ENCODE measurements at places on chromosomes 6 and 20. TPM values are rescaled to one million over a fixed set of nuclear protein-coding genes. Genes with fewer than 3 reads are reported as not detected.

- no peak overlapping the region for H3K27ac ChIP-seq
- H3K27me3 ChIP-seq = no peaks in the 10 kb centered on the region
- no peaks in the 10 kb centered on the region for H3K36me3 ChIP-seq
- DNase-seq = no peak
- no peak overlapping the region for H3K4me3 ChIP-seq
Observed at GRCh38 chr20:25421102-25421501, 13.6 kb downstream of the GINS1 start.

GRCh38 chr6:14444295-14444972 lies 326.9 kb downstream of the CD83 start:
- DNase-seq = no peak
- H3K27me3 ChIP-seq = no peaks in the 10 kb centered on the region
- H3K4me3 ChIP-seq = no peak overlapping the region
- H3K4me1 ChIP-seq = peaks cover 10% of the 10 kb centered on the region

DNA sequence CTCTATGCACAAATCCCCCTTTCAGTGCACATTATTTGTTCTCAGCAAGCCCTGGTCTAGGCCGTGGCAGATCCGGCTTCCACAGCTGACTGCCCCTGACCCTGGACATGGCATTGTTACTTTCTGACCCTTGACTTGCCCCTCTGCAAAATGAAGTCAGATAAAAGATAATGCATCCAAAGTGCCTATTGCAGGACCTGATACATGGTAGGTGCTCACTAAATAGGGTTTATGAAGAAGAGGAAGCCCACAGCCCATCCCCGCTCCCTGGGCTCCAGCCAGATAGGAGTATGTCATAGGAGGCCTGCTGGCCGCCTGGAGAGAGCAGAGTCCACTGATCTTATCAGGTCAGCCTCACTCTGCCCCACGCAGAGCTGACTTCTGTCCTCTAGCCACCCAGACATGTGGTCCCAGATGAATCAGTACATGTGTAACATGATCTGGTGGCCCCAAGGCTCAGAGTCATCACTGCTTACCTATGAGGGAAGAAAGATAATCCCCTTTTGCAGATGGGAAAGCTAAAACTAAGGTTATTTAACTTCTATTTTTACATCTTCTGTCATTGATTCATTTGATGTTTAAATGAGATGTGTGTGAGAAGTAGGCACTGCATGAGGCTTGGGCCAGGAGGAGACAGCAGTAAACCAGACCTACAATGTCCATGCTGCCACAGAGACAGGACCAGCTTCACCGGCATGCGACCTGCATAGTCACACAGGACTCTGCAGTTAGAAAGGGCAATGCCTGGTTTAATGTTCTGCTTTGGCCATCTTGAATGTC lies 20.4 kb downstream of the MAFB start:
- no peak overlapping the region for H3K27ac ChIP-seq
- no peak overlapping the region for H3K4me3 ChIP-seq
- no peak for DNase-seq

DNA sequence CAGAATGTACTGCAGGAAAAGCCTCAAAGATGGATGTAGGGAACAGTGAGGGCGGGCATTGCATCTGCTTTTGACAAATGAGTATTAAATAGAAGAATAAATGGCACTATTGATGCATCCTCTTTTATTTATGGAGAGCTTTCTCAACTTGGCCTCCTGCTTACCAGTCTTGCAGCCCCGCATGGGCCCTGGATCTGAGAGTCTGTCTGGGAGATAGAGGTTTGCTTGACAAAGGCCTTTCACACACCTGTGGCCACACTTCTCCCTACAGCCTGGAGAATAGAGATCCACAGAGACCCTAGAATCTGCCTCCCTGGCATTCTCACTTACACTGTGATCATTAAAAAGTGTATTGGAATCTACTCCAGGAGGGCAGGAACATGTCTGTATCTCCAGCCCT lies 203.8 kb upstream of the CDH4 start:
- H3K27ac ChIP-seq = no peak overlapping the region
- H3K36me3 ChIP-seq = no peaks in the 10 kb centered on the region
- no peak overlapping the region for H3K4me3 ChIP-seq
- H3K27me3 ChIP-seq = no peaks in the 10 kb centered on the region
- DNase-seq = no peak

DNA sequence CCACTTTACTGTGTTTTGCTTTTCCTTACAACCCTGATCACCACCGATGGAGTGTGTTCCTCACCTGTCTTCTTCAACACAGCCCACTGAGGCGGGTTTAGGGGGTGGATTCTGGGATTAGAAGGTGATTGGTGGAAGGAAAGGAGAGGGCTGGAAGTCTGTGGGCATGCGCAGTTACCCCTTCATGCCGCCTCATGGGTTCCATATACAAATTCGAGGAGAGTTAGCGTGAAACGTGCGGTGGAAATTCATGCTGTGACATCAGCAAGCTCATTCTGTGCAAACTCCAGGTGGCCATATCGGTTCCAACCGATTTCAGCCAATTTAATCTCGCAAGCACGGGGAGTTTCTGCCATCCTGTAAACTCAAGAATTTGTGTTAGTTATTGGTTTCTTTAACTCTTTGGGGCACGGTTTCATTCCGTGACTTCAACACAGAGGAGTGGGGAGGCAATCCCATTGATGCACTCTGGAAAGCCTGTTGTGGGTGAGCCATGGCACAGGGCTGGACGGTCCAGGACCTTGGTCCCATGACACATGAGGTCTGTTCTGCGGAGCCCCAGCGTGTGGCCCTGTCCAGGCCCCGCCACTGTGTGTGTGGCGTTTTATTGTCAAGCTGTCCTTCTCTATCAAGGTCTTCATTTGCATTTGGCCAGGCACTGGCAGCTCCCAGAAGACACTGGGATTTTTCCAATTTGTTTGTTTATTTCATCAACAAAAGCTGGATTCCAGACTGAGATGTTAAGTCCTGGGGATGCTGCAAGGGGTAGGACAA lies 482.8 kb upstream of the SULF2 start:
- no peak for DNase-seq
- H3K36me3 ChIP-seq = no peaks in the 10 kb centered on the region
- no peak overlapping the region for H3K27ac ChIP-seq
- no peak overlapping the region for H3K4me3 ChIP-seq
- H3K27me3 ChIP-seq = no peaks in the 10 kb centered on the region

GRCh38 chr6:150510576-150510975 lies 89.1 kb upstream of the PLEKHG1 start:
- no peaks in the 10 kb centered on the region for H3K4me1 ChIP-seq
- DNase-seq = no peak
- H3K4me3 ChIP-seq = no peak overlapping the region
- no peak overlapping the region for H3K27ac ChIP-seq

DNA sequence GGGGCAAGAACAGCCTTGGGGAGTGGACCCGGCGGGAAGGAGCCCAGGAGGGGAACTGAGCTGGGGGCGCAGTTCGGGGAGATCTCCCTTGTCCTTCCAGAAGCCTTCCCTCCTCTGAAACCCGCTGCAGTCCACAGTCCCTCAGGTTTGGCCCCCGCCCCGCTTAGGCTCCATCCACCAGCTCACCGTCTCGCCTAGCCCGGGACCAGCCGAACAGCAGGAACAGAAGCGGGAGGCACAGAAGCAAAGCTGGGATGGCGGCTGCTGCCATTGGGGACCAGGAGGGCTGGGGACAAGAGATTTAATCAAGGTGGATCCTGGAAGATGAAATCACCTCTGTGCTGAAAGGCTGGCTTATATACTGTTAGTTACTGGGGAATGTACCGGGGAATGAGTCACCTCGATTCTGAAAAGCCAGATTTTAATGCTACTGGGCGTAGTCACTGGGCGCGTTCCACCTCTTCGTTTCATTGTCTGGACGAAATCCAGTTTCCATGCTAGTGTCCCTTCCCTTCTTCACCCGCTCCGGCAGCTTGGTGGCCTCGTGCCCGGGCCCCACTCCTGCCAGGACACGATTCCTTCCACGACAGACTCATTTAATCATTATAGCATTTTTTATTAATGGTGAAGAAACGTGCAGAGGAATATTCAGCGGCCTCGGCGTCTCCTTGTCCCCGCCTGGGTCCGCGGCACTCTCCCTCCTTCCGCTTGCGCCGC lies at the start of gene RAET1L:
RAET1L (minus strand) TSS at position 332 of the 717 bp plus-strand sequence; CDS start at position 271, 61 bp downstream.
- no peaks in the 10 kb centered on the region for H3K4me1 ChIP-seq
- no peak within 1 kb of the TSS for H3K27ac ChIP-seq
- no peaks in the 10 kb centered on the region for H3K36me3 ChIP-seq
- DNase-seq = no peak
- H3K4me3 ChIP-seq = peak within 1 kb of the TSS; percentile 6

GRCh38 chr6:2952557-2953095 lies 18.7 kb downstream of the SERPINB6 start:
- no peaks in the 10 kb centered on the region for H3K36me3 ChIP-seq
- peak; percentile 79 for DNase-seq
- no peaks in the 10 kb centered on the region for H3K27me3 ChIP-seq

- no peak overlapping the region for H3K27ac ChIP-seq
- H3K27me3 ChIP-seq = no peaks in the 10 kb centered on the region
- no peak overlapping the region for H3K4me3 ChIP-seq
- peaks cover 2% of the 10 kb centered on the region for H3K4me1 ChIP-seq
- no peaks in the 10 kb centered on the region for H3K36me3 ChIP-seq
Observed at GRCh38 chr6:157242791-157243190, 80.5 kb downstream of the TMEM242 start.

- no peaks in the 10 kb centered on the region for H3K36me3 ChIP-seq
- no peaks in the 10 kb centered on the region for H3K27me3 ChIP-seq
- H3K4me1 ChIP-seq = no peaks in the 10 kb centered on the region
- no peak for DNase-seq
- no peak overlapping the region for H3K4me3 ChIP-seq
Observed at GRCh38 chr6:56311533-56312448, 64.4 kb upstream of the COL21A1 start.

DNA sequence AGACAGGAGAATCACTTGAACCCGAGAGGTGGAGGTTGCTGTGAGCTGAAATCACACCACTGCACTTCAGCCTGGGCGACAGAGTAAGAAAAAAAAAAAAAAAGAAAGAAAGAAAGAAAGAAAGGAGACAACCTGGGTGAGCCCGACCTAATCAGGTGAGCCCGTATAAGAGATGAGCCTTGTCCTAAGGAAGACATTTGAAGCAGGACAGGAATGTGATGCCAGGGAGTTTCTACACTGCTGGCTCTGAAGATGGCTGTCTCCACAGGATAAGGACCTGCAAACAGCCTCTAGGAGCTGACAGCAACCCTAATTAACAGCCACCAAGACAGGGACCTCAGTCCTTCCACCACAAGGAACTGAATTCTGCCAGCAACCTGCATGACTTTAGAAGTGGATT lies 41.9 kb downstream of the NHLRC1 start:
- no peak overlapping the region for H3K4me3 ChIP-seq
- no peaks in the 10 kb centered on the region for H3K4me1 ChIP-seq
- no peaks in the 10 kb centered on the region for H3K27me3 ChIP-seq
- no peak overlapping the region for H3K27ac ChIP-seq
- no peaks in the 10 kb centered on the region for H3K36me3 ChIP-seq

GRCh38 chr20:36017048-36017951 lies 48.9 kb downstream of the CNBD2 start:
- H3K36me3 ChIP-seq = no peaks in the 10 kb centered on the region
- H3K4me3 ChIP-seq = no peak overlapping the region
- H3K4me1 ChIP-seq = peaks cover 12% of the 10 kb centered on the region
- peak; percentile 48 for DNase-seq

GRCh38 chr6:117464700-117465099 lies 17.8 kb upstream of the DCBLD1 start:
- no peak overlapping the region for H3K4me3 ChIP-seq
- no peaks in the 10 kb centered on the region for H3K27me3 ChIP-seq
- DNase-seq = no peak
- H3K4me1 ChIP-seq = no peaks in the 10 kb centered on the region
- no peaks in the 10 kb centered on the region for H3K36me3 ChIP-seq

- DNase-seq = no peak
- no peaks in the 10 kb centered on the region for H3K27me3 ChIP-seq
- H3K27ac ChIP-seq = no peak overlapping the region
- no peak overlapping the region for H3K4me3 ChIP-seq
- no peaks in the 10 kb centered on the region for H3K4me1 ChIP-seq
Observed at GRCh38 chr6:67190733-67191132, 1444.3 kb upstream of the ADGRB3 start.

GRCh38 chr20:46995561-46996142 lies 101.0 kb downstream of the EYA2 start:
- no peaks in the 10 kb centered on the region for H3K36me3 ChIP-seq
- no peak overlapping the region for H3K4me3 ChIP-seq
- no peaks in the 10 kb centered on the region for H3K27me3 ChIP-seq
- no peak for DNase-seq

GRCh38 chr20:20321134-20321533 lies 46.8 kb upstream of the INSM1 start:
- H3K27me3 ChIP-seq = no peaks in the 10 kb centered on the region
- H3K27ac ChIP-seq = no peak overlapping the region
- no peak overlapping the region for H3K4me3 ChIP-seq
- no peak for DNase-seq

GRCh38 chr6:148573922-148574321 lies 172.9 kb upstream of the UST start:
- DNase-seq = no peak
- H3K4me1 ChIP-seq = no peaks in the 10 kb centered on the region
- no peak overlapping the region for H3K27ac ChIP-seq
- H3K36me3 ChIP-seq = no peaks in the 10 kb centered on the region

- peaks cover 3% of the 10 kb centered on the region for H3K4me1 ChIP-seq
- H3K36me3 ChIP-seq = no peaks in the 10 kb centered on the region
- DNase-seq = no peak
Observed at GRCh38 chr6:47479140-47479508, 1.5 kb downstream of the CD2AP start.

GRCh38 chr6:2109796-2110195 lies 135.6 kb downstream of the GMDS start:
- H3K36me3 ChIP-seq = no peaks in the 10 kb centered on the region
- H3K27me3 ChIP-seq = no peaks in the 10 kb centered on the region
- H3K4me3 ChIP-seq = no peak overlapping the region
- H3K27ac ChIP-seq = no peak overlapping the region

- no peak overlapping the region for H3K27ac ChIP-seq
- no peaks in the 10 kb centered on the region for H3K27me3 ChIP-seq
- no peak for DNase-seq
- no peaks in the 10 kb centered on the region for H3K36me3 ChIP-seq
Observed at GRCh38 chr20:4513720-4514119, 208.0 kb upstream of the PRND start.

- no peaks in the 10 kb centered on the region for H3K4me1 ChIP-seq
- H3K27ac ChIP-seq = no peak overlapping the region
- no peaks in the 10 kb centered on the region for H3K36me3 ChIP-seq
Observed at GRCh38 chr20:44644230-44644617, 7.3 kb downstream of the ADA start.

- no peak overlapping the region for H3K4me3 ChIP-seq
- H3K27ac ChIP-seq = no peak overlapping the region
- DNase-seq = no peak
- no peaks in the 10 kb centered on the region for H3K27me3 ChIP-seq
Observed at GRCh38 chr6:109644131-109644530, 46.9 kb downstream of the AK9 start.

Gene CRIP3
- total RNA-seq = 2.0 TPM

Gene BTNL2
- total RNA-seq = not detected

Gene COL12A1
- total RNA-seq = 168 TPM

Gene ELOVL4
- 3.1 TPM for total RNA-seq

Gene GSTA2
- 0.84 TPM for total RNA-seq

Gene CFAP206
- 9.5 TPM for total RNA-seq

Gene FRK
- total RNA-seq = 3.2 TPM

Gene PTGIS
- total RNA-seq = 221 TPM

Gene RIPPLY2
- total RNA-seq = 0.23 TPM

Data from ovary (tissue), 10 donors.